ENCODE measurements at places on chromosomes 1 and 21.

DNA sequence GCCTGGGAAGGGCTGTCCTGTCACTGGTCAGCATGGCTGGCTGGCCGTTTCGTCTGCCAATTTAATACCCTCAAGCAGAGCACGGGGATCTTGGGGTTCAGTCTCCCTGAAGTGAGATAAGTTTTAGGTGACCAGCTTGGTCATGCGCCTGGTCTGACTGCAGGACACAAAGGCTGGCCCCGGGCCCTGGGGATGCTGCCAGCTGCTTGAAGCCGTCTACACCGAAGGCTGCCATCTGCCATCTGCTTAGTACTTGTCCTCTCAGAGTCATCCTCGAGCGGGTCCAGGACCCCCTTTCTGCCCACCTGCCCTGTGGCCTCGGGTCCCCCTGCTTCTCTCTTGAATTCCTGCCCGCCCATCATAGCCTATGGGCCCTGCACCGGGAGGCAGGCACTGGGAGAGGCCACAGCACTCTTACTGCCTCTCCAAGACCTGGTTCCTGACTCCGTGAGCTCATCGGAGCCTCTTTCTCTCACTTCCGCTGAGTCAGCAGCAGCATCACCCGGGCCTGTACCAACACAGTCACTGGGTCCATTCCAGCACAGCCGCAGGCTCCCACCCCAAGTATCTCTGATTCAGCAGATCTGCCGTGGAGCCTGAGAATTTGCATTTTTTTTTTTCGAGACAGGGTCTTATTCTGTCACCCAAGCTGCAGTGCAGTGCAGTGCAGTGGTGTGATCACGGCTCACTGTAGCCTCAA lies 7.0 kb downstream of the FBLIM1 start:
- no peak for DNase-seq

DNA sequence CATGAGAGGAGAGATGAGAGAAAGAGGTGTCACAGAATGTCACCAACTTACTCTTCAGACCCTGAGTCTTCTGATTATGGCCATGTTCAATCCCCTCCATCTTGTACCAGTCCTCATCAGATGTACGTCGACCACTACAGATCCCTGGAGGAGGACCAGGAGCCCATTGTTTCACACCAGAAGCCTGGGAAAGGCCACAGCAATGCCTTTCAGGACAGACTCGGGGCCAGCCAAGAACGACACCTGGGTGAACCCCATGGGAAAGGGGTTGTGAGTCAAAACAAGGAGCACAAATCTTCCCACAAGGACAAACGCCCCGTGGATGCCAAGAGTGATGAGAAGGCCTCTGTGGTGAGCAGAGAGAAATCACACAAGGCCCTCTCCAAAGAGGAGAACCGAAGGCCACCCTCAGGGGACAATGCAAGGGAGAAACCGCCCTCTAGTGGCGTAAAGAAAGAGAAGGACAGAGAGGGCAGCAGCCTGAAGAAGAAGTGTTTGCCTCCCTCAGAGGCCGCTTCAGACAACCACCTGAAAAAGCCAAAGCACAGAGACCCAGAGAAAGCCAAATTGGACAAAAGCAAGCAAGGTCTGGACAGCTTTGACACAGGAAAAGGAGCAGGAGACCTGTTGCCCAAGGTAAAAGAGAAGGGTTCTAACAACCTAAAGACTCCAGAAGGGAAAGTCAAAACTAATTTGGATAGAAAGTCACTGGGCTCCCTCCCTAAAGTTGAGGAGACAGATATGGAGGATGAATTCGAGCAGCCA lies 8.0 kb downstream of the ELOA start:
- no peak for DNase-seq

GRCh38 chr1:115670476-115671175 lies 28.9 kb downstream of the VANGL1 start:
- DNase-seq: no peak

- DNase-seq: no peak
These were observed 77.4 kb downstream of the DESI2 start for GRCh38 chr1:244730153-244730933.

DNA sequence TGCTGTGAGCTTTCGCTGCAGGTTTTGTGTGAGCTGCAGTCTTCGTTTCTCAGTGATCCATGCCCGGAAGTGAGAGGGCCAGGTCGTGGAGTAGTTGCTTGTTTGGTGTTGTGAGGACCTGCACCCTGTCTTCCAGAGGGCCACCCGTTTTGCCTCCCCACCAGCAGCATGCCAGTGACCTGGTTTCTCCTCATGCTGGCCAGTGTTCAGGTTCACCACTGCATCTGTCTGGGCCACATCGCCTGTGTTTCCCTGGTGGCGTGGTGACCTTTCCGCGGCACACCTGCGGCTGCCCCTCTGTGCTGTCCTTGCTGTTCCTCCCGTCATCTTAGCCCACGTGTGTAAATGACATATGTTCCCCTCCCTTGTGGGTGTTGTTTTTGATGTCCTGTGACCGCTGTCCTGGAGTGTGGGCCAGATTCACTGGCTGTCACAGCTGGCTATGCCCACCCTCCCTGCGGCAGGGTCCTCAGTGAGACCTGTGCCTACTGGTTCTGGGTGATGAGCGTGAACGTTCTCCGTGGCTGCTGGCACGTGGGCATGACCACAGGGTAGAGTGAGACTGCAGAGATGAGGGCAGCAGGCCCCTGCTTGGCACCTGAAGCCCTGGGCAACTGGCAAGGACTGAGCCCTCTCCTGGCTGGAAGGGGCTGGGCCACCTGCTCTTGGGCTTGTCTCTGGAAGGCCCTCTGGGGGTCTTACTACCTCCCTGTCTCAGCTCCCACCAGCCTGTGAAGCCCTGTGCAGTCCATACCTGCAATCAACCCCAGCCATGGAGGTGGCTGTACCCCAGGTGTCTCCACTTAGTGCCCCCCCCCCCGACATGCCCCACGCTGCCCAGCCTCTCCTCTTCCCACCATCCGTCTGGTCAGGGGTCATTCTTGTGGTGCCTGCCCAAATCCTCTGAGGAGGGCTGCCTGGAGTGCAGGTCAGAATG lies 7.3 kb downstream of the IBA57 start:
- DNase-seq: no peak

DNA sequence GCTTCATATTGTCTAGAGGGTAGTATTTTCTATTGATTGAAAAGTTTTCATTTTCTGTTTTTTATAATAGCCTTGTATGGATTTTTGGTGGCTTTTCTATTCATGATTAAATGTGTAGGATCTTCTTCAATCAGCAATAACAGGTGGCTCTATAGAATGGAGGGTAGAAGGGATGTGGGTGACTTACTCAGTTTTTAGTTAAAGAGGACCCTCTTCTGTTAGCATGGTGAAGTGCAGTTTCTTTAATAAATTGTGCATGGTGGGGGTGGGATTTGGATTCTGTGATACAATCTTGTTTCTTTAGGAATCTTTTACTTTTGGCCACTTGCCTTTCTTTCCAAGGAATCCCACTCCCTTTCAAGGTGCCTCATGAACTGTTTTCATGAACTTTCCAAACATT lies 64.7 kb downstream of the SLC35A3 start:
- no peak for DNase-seq

All from stimulated activated CD8-positive, alpha-beta memory T cell treated with anti-CD3 and anti-CD28 coated beads, Interleukin-12 subunit alpha, Interleukin-12 subunit beta, amount 100 ng/mL, for 1 hour (primary cell).